ENCODE measurements at places on chromosomes 13 and 19.

DNA sequence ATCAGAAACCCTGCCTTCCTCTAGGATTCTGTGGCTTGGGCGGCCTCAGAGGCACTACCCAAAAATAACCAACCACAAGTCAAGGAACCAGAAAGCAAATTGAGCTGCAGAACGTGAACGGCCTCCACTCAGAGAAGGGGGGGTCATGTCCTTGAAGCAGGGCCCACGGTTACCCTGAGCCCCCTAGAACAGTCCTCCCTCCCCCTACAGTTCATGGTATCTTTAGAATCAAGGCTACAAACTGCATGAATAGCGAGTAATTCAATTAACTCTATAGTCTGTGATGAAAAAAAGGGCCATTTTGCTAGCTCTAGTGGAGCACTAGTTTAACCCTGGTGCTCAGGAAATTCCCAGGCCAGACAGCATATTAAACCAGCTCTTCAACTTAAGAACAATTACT lies 79.0 kb upstream of the ZNF507 start:
- DNase-seq, result no peak

GRCh38 chr13:28529836-28530235 lies 34.9 kb upstream of the FLT1 start:
- no peak for DNase-seq

DNA sequence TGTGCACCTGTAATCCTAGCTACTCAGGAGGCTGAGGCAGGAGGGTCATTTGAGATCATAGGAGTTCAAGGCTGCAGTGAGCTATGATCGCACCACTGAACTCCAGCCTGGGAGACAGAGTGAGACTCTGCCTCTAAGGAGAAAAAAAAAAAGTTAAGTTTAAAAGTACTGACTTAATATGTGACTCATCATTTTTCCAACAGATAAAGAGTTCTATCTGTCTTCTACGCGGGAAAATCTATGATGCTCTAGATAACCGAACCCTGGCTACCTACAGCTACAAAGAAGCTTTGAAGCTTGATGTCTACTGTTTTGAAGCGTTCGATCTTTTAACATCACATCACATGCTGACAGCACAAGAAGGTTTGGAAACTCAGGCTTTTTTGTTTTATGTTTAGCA lies 7.2 kb downstream of the CDC16 start:
- no peak for DNase-seq

DNA sequence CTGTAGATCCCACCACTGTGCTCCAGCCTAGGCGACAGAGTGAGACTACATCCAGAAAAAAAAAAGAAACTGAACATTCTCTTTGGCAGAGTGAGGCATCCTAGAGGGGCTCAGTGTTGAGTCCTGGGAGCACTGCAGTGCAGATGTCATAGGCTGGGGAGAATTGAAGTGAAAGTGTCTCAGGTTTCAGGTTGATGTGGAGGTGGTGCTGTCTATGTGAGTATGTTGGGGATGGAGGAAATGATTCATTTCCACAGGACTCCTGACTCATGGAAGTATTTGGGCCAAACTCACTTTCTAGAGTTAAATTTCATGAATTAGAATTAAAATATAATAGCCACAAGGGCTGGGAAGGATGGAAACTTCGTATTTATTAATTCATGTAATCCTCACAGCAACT lies 134.4 kb upstream of the TSC22D1 start:
- no peak for DNase-seq

- no peak for DNase-seq
Measured at GRCh38 chr13:79917628-79918027, 423.3 kb downstream of the SPRY2 start.

- no peak for DNase-seq
Measured at GRCh38 chr19:13923194-13923987, 14.8 kb downstream of the PODNL1 start.

- peak; percentile 93 for DNase-seq
Measured at GRCh38 chr19:11089254-11090013, at the start of gene LDLR. Gene LDLR (plus strand): TSS chr19:11089463. CDS start chr19:11089549, 86 bp downstream.
